Fibroblast of skin of left quadriceps (primary cell): ENCODE measurements at places on chromosomes 1 and 21.

DNA sequence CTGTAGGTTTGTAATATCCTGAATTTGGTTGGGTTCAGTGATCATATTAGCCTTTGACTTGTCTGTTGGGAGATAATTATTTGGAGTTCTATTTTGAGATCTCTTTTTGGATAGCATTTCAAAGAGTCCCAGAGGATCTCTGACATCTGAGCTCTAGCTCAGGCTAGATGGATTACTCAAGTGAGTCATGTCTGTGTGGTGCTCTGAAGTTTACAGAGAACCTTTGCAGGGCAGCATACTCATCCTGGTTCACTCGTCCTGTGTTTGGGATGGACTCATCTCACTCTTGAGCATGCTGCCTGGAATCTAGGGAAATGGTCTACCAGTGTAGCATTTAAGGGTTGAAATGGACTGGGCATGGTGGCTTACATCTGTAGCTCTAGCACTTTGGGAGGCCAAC is 29.4 kb upstream of the BMP8A start:
- DNase-seq, result no peak

DNA sequence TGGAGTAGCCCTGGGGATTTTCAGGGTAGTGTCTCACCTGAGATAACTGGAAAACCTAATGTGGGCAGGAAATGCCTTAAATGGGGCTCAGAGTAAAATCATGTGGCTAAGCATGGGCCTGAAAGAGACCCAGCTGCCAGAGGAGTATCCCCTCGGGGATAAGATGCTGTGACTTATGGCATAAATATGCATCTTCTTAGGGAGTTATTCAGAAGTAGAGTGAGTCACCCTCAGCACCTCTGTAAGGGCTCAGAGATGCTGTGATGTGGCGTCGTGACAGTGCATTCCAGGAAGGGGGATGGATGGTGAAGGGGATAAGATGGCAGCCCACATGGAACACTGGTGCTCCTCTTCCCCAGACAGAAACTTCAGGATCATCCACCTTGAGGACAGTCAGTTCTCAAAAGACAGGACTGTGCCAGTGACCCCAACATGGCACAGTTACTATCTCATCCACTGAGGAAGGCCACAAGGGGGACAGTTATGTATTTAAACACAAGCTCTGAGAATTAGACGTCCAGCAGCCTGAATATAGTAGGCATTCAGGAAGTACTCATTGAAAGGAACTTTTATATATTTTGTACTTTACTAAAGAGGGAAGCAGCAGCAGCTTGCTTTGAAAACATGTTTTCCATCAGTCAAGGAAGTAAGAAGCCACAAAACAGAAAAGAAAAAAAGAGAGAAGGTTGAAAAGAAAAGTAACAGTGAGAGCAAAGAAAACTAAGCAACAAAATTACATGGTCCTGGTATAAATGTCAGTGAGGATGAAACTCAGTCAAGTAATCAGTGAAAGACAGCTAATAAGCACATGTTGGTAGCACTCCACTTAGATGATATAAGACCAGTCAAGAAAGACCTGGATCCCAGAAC is 8.3 kb downstream of the IL24 start:
- DNase-seq, result peak; percentile 91

- peak; percentile 19 for DNase-seq
Measured at GRCh38 chr21:40615505-40616376, 231.2 kb downstream of the DSCAM start.

- DNase-seq, result no peak
Measured at GRCh38 chr1:107673006-107673405, 292.0 kb downstream of the VAV3 start.

DNA sequence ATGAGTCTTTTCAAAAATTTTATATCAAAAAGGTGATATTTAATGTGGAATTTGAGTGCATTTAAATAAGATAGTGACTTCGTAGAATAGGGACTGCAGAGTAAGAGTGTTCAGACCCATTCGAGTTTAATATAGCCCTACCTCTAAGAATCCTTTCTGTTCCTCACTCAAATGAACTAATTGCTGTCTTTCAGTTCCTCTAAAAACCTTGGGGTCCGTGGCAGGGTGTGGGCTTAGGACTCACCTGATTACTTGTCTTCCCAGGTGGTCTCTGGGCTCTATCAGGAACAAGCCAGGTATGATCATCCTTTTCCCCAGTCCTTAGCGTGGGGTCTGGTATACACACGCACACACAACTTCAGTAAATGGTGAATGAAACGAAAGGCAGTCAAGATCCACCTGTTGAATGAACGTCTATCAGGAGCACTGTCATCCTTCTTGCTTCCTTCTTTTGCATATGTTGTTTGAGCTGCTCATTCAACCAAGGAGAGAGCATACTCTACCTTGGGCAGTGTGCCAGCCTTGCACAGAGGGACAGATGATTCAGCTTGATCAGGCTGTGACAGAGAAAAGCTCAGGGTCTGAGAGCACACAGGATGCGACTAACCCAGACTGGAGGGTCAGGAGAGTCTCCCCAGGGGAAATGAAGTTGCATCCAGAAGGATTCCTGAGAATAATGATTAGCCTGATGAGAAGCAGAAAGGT is 1.2 kb upstream of the RNF11 start:
- DNase-seq, result no peak

DNA sequence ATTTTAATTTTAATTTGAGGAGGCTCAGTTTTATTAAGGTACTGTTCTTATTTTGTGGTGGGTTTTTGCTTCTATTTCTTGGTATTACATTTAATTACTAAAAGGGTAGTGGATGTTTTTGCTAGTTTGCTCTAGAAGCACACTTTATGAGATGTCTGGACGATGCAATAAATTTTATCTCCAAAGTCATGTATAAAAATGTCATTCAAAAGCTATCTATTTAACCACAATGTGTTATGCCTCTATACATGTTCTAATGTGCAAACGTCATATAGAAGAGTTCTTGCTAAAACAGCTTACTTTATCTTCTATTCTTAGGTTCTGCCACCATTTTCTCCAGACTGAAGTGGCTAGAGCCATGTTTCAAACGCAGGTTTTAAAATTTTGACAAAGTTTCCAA is 12.9 kb upstream of the MPC2 start:
- no peak for DNase-seq

- no peak for DNase-seq
Measured at GRCh38 chr1:228072658-228073043, 9.9 kb upstream of the ARF1 start.
